ENCODE measurements at places on chromosomes 4 and X.
A peak's percentile ranks its signal among the peaks of the same experiment; 100 is the strongest.

DNA sequence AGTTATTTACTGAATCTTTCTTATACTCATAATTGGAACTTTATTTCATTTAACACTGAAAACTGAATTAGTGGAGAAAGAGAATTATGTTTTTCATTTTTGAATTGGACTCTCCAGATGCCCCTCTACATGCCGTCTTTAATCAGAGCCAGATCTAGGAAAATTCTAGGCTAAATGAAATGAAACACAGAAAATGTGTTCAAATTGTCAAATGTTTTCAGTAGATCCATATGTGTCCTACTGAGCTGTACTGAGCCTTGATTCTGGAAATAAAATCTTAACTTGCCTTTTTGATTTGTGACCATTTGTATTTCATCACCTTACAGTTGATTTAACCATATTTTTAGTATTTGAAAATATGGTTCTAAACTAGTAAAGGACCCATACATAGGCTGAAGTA, 64.0 kb upstream of the GK2 start:
- DNase-seq: no peak

GRCh38 chr4:98462487-98462886, 195.9 kb downstream of the TSPAN5 start:
- DNase-seq: no peak

DNA sequence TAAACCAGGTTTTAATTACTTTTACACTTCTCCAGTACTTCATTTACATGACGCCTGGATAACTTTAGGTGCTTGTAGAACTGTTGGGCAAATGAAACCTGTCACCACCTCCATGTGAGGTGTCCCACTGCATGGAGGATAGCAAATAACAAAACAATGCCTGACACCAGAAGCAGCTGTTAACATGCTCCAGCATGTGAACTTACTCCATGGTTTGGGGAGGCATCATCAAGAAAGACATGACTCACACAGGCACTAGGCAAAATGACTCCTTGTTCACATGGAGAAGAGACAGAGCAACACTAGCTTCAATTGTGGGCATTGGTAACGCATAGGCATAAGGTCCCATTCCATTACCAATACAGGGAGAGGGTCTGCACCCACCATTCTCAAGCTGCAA, 198.1 kb upstream of the F9 start:
- no peak for DNase-seq

GRCh38 chr4:88660446-88661294, 37.0 kb downstream of the NAP1L5 start:
- DNase-seq: peak; percentile 19

DNA sequence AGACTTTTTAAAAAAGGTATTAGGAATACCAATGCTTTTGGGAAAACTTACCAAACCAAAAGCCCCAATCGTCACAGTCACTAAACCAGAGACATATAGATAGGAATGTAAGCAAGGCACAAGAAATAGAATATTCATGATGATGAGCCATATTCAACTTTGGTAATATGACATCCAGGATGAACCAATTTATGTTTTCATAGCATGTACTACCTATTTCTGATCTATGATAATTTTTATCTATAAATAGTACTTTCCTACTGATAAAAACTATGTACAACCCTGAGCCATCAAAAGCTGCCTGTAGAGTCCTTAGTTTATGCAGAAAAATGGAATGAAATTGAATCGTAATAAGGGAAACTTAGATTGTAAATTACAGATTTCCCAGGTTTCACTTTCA, 18.9 kb downstream of the CAMK2D start:
- DNase-seq: no peak

- DNase-seq: peak; percentile 27
Measured at GRCh38 chrX:31449965-31450364, 378.1 kb upstream of the FTHL17 start.

- peak; percentile 77 for DNase-seq
Measured at GRCh38 chr4:38857354-38858096, 908 bp upstream of the TLR6 start.

DNA sequence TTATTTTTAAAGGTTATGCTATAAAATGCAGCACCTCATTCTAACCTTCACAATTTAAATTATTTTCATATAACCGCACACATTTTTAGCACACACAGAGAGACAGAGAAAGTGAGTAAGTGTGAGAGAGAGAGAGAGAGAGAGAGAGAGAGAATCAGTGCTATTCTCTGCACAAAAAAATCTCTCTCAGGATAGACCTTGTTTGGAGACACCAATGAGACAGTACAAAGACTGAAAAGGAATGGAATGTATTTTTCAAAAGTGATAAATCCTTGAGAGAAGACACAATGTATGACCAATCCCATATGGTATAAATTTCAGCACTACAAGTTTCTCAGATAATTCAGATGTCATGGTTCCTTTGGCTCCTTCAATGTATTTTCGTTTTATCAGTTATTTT, 132.1 kb upstream of the PCDH18 start:
- peak; percentile 44 for DNase-seq

GRCh38 chr4:27397886-27398285, 537.2 kb downstream of the STIM2 start:
- peak; percentile 37 for DNase-seq

DNA sequence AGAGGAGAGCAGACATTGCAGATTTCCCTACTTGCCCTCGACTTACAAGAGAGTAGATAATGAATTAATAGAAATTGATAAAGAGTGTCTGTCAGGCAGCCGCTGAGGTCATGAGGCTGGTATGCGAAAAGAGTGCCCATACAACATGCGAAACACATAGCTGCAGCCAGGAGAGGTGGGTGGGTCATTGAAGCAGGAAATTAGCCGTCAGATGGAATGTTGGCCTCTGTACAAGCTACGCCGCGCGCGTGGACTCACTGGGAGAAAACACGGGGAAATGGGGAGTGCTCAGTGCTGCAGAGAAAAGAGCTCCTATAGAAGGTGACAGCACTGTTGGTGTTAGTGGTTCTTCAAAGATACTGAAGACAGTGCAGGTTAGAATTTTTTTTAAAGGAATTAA, 125.1 kb downstream of the RAPGEF2 start:
- DNase-seq: peak; percentile 66

GRCh38 chr4:26937567-26937966, 76.9 kb downstream of the STIM2 start:
- no peak for DNase-seq

DNA sequence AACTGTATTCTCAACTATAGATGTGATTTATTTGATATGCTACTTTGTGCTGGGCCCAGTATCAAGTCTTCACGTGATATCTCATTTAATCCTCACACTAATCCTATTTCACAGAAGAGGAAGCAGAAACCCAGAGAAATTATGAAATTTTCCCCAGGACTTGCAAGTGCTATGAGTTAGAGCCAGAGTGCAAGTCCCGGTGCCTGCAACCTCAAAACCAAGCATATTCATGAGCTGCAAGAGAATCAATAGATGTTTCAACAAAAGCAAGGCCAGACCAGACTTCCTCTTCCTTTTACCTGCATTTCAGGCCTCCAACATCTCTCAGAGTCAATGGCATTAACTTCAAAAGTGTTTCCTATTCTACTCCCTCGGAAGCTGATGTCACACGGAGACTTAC, 92.2 kb upstream of the GATB start:
- DNase-seq: no peak

- no peak for DNase-seq
Measured at GRCh38 chr4:17816142-17816541, 5.4 kb downstream of the NCAPG start.
